ENCODE measurements at places on chromosomes 1 and 21.

GRCh38 chr21:45590726-45591618, 48.7 kb upstream of the SLC19A1 start:
- peak; percentile 64 for DNase-seq

- no peak for DNase-seq
These were observed 302.0 kb upstream of the ADGRL2 start for GRCh38 chr1:81498471-81499462.

DNA sequence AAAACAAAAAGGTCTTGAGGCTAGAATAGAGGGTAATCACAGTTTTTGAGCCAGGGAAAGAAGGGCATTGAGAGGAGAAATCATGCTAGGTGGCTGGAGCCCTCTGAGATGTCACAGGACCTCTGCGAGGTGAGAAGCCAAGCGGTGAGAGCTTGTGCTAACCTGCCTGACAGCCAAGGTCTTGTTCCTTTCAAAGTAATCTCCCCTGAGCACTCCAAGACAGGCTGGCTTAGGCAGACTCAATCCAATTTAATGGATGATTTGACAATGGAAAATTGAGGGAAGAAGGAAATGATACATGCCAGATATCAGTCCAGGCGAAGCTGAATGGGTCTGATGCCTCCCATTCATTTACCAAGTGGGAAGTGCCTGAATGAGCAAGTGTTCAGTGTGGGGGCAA, 311.9 kb upstream of the PTBP2 start:
- DNase-seq, result no peak

DNA sequence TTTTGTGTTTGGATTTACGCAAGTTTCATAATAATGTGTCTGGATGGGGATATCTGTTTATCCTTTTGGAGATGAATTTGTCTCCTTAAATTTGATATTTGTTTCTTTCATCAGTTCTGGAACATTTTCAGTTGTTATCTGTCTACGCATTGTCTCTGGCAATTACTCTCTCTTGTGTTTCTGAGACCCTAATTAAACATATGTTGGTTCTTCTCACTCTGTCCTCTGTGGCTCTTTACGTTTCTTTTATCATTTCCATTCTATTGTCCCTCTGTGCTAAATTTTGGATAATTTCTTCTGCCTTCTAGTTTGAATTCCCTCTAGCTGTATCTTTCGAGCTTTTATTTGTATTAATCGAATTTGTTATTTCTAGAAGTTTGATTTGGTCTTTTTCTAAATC, 17.5 kb upstream of the PRELP start:
- DNase-seq, result no peak

GRCh38 chr1:101278238-101278637, 41.4 kb downstream of the S1PR1 start:
- DNase-seq, result no peak

- DNase-seq, result no peak
These were observed 115.7 kb downstream of the LIPI start for GRCh38 chr21:14095056-14095455.

- DNase-seq, result no peak
These were observed 79.8 kb upstream of the F3 start for GRCh38 chr1:94621395-94621794.

- no peak for DNase-seq
These were observed 89.4 kb upstream of the BCL10 start for GRCh38 chr1:85365851-85366250.

DNA sequence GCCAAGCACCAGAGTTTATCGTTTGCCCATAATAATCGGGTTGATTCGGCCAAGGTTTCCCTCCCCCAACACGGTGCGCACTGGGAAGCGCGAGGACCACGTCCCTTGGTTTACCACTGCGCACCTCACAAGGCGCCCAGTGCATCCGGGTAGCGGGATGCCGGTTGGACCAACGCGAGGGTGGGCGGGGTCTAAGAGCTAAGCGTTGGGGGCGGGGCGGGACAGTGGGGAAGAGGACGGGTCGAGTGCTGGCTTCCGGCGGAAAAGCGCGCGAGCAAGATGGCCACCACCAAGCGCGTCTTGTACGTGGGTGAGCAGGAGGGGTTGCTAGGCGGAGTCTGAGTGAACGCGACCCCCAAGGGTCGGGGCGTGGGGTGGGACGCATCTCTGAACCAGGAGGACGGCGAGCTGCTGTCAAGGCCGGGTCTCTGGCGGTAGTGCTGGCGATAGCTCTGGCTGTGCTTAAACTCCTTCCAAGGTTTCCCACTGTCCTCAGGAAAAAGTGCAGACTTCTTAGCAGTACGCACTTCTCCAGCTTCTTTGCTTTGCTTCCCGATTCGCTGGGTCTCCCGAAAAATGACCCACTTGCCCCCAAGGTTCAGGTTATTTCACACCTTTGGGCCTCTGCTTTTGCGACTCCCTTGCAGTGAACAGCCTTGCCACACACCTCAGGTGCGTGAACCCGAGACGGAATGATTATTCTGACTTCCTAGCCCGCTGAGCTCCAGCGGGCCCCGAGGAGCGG, at the start of gene PPIE:
Gene PPIE (plus strand): TSS at position 261 of the 745 bp plus-strand sequence. CDS start 19 bp downstream, at position 280.
- DNase-seq, result peak; percentile 91

DNA sequence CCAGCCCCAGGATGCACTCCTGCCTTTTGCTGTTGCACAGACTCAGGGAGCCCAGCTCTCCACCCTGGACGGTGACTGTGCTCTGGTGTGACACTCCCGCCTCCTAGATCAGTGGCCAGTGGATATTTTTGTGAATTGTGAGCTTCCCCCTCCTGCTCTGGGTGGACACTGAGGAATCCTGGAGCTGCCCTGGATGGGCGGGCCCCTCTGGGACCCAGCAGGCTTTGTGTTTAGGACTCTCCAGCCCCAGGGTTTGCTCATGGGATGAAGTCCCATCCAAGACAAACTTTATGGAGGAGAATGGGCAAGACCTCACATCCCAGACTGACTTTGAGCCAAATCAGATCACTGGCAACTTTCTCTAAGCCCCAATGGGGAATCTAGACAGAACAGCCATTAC, 16.1 kb downstream of the SLC6A9 start:
- DNase-seq, result no peak

GRCh38 chr1:167146903-167147539, 53.1 kb downstream of the STYXL2 start:
- no peak for DNase-seq

DNA sequence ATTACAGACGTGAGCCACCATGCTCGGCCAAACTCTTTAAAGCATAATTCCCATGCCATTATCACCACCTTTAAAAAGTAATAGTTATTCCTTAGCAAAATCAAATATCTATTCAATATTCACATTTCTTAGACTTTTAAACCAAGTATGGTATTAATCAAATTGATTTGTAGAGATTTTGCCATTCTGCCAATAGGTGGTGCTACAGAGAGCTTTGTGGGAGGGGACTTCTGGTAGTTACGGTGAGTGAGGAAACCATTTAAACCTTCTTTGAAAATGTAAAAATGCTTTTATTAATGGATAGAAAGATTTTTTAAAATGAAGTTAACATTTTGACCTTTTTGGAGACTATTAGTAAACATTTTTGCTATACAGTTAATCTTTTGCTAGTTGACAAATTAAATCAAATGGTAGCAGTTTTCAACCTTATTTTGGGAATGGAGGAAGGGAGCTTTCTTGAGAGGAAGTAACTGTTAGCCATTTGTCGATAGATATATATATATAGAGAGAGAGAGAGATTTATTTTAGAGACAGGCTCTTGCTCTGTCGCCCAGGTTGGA, 19.3 kb downstream of the IARS2 start:
- DNase-seq, result no peak

DNA sequence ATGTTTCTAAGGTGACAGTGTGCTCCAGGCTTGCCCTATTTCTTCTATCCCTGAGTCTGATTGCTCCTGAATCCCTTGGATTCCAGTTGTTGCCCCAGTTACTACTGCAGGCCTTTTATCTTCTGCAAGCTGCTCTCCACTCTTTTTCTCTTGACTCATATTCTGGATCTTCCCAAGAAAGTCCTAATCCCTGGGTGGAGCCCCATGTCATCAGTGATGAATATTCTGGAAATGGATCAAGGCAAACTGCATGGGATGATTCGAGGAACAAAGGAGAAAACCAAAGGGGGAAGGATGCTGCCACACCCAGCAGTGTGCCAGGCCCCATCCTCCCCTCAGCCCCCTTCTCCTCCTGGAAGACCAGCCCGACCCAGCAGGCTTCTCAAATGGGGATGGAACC, 63.3 kb upstream of the ATP2B4 start:
- no peak for DNase-seq

GRCh38 chr1:69425871-69426270, 141.9 kb upstream of the LRRC7 start:
- no peak for DNase-seq

- DNase-seq, result no peak
These were observed 3.9 kb downstream of the KPRP start for GRCh38 chr1:152761609-152762213.

- DNase-seq, result no peak
These were observed 17.7 kb downstream of the FCRL3 start for GRCh38 chr1:157682710-157683437.
